Islet precursor cell (in vitro differentiated cells): ENCODE measurements at places on chromosomes 5 and 9.

DNA sequence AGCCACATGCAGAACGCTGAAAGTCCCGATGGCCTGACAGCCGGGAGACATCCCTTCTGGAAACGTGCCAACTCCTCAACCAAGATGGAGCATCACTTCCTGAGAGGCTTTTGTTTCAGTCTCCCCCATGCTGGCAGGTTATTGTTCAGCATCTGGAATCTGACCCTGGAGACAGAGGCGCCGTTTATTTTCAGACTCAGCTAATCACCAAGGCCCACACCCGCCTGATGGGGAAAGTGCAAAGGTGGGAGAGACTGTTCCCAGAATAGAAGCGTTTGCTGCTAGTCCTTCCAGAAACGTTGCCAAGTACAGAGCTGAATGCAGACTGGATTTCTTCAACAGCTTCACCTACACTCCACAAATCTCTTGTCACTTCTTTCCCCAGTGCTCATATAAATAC lies 41.8 kb upstream of the S1PR3 start:
- DNase-seq = no peak

DNA sequence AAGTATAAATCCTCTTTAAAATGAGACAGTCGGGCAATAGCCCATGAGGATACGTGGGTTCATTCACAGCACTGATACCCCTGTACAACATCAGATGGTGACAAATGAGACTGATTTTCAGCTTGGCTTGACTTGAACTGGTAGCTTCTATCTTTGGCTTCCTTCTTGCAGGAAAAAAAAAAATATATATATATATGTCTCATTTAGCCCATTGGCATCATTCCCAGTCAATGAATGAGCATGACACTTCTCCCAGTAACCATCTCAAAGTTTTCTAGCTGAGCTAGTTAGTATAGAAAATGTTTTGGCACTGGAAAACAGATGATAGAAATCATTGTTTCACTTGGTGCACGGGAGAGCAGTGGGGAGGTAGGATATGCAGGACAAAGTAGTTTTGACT lies 222.5 kb upstream of the TAS2R1 start:
- no peak for DNase-seq

DNA sequence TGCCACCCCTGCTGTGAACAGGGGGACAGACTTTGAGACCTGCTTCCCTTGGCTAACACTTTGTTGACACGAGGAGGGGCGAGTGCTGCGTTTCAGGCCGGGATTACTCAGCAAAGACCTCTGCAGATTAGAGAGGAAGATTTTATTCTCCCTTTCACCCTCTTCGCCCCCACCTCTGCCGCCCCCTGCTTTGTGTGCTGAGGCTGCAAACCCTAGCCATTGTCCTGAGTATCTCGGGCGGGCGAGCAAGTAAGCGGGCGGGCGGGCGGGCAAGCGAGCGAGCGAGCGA lies 6.0 kb downstream of the ISL1 start:
- peak; percentile 56 for DNase-seq

DNA sequence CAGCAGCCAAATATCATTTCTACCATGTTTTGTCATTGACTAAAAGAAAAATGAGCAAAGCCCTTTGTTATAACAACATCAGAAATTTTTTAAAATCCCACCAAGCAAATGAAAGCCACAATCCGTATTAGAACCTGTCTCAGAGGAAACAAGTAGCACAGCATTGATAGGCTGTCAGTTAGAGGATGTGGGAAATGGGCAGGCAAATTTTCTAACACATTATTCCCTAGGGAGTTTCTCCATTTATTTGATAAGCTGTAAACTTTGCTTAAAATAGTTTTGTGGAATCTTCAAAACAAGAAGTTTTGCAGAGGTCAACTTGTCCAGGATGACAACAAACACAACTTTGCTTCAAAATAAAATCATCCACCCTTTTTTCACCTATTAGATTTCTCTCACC lies 53.6 kb upstream of the APC start:
- no peak for DNase-seq

- DNase-seq = peak; percentile 82
Measured at GRCh38 chr5:62649476-62650113, 71.0 kb downstream of the LRRC70 start.

DNA sequence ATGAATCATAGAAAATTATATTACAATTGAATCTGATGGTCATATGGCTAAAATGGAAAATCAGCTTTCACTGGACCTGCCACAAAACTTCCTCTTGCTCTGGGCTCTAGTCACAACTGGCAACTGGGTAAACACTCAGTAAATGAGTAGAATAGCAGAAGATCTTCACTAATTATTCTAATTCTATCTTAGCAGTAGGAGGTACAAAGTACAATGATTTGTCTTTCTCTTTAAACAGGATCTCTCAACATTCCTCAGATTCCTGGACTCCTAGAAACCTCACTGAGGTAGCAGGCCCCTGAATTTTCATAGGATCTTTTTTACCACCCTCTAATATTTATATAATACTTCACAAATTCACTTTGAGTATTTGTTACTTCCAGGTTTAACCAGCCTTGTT lies 239.9 kb upstream of the SMARCA2 start:
- no peak for DNase-seq

DNA sequence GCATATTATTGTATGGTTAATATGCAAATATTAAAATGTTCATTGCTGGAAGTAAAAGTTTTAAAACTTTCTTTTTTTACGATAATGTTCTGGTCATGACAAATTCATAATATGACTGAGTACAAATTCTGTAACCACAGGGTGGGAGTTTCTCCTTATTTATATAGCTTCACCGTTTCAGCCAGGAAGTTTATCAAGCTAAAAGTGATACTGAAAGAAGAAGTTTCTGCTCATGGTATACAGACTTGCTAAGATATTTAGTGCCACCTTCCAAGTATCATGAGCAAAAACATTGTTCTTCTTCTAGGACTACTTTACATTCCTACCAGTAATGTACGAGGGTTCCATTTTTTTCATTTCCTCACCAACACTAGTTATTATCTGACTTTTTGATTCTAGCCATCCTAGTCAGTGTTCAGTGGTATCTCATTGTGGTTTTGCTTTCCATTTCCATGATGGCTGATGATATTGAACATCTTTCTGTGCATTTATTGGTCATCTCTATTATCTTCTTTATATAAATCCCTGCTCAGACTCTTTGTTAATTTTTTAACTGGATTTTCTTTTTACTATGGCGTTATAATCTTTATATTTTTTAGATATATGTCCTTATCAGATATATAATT lies 94.2 kb upstream of the PRRC1 start:
- DNase-seq = no peak

GRCh38 chr5:5418006-5418405 lies 4.5 kb upstream of the ICE1 start:
- peak; percentile 60 for DNase-seq

GRCh38 chr5:82754759-82755158 lies 322.4 kb downstream of the TMEM167A start:
- DNase-seq = no peak

DNA sequence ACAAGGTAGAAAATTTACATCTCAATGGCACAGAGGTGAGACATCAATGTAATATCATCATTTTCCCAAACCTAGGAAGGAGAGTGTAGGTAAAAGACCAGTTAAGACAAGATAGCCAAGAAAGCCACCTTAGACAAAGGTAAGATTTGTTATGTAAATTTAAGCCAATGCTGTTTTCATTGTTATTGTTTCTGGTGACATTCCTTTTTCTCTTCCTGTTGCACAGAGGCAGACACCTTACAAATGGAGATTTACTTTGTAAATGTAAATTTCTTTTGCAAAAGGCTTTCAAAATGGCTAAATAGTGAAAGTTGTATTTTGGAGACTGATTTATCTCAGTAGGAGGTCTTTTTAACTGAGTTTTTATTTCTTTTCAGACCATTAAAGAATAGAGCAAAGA lies 159.1 kb downstream of the YIPF5 start:
- no peak for DNase-seq
